ENCODE measurements at places on chromosomes 5 and 9.
A peak's percentile ranks its signal among the peaks of the same experiment; 100 is the strongest.

- no peak for DNase-seq
Observed at GRCh38 chr5:166596043-166596442, 1695.4 kb upstream of the WWC1 start.

GRCh38 chr5:177303121-177303924, at the start of the genes PRELID1 and RAB24:
Gene PRELID1, plus strand, starts transcription at chr5:177303799. Its CDS starts 187 bp downstream, at chr5:177303986.
Gene RAB24, minus strand, starts transcription at chr5:177303719. Its CDS starts 431 bp downstream, at chr5:177303288.
- DNase-seq, result peak; percentile 42

DNA sequence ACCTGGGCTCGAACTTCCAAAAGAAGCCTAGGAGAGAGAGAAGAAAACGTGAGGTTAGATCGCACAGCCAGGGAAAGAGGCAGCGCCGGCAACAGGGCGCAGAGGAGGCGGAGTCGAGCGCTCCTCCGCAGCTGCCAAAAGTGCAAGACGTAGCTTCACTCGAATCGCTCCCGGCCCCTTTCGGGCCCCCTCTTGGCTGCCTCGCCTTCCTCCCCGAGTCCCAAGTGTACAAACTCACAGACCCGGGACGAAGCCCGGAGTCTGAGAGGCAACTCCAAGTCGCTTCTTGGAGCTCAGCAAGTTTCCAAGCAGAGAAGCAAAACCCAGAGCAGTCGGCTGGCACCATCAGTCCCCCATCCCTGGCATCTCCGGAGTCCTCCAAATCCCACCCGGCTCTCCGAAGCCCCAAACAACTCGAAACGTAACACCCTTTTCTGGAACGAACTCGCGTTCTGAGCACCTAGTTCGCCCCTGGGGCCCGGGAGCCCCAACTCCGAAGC, 1.2 kb downstream of the MIER3 start:
- peak; percentile 32 for DNase-seq

- peak; percentile 53 for DNase-seq
Observed at GRCh38 chr5:169803077-169803981, 166.3 kb downstream of the DOCK2 start.

DNA sequence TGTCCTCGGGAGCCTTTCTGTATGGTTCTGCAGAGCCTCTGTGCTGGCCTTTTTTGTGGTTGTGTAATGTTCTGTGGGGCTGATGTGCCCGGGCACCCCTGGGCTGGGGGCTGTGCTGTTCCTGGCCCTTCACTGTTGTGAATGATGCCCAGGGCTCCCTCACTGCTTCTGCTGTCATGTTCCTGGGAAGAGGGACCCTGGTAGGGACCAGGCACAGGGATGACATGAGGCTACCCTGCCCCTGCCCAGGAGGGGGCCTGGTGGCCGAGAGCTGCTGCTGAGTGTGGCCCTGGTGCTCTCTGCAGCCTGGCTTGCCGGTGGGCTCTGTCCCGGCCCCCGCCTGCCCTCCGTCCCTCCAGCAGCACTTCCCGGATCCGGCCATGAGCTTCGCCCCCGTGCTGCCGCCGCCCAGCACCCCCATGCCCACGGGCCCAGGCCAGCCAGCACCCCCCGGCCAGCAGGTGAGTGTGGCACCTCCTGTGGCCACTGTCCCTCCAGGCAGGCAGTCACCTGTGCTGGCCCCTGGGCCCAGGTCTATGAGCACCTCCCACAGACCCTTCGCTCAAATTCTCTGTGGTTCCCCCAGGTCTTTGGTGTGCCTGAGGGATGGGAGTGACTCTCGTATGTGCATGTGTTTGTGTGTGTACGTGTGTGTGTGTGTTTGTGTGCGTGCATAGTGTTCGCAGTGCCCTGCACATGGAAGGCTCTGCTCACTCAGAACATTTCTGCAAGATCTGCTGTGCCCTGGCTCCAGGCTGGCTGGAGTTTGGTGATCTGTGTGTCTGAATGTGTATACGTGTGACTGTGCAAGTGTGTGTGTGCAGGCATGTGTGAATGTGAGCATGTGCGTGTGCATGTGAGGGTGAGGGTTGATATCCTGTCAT, 72.3 kb downstream of the WNK2 start:
- DNase-seq, result no peak

DNA sequence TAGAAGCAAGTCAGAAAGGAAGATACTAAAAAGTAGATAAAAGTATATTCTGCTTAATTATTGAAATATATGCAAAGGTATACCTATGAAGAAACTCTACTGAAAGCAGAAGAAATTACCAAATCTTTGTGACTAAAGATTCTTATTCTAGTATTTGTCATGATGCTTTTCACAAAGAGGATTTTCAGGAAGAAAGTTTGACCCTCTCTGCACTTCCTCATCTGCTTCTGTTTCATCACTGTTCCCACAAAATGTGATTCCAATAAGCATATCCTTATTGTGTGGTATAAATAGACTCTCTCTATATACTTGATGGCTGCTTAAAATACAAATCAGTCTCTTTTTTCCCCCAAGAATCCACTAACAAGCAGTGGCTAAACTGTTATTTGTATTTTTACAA, 2139.6 kb upstream of the ACO1 start:
- DNase-seq, result no peak

GRCh38 chr5:17426104-17426749, 71.8 kb upstream of the TAF11L2 start:
- no peak for DNase-seq

DNA sequence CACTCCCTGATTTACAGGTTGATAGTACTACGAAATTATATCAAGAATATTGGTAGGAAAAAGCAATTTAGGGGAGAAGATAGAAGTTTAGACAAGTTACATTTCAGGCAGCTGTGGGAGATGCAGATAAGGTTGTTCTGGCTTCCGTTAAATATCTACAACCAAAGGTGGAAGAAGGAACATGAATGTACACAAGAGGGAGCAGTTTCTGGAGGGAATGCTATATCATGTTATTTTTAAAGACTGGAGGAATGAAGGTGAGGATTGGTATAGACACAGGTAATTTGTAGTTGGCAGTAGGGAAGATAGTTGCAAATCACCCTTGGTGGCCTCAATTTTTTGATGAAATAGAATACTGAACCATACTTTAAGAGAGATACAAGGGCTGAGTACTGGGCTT, 187.3 kb upstream of the NMUR2 start:
- DNase-seq, result no peak

DNA sequence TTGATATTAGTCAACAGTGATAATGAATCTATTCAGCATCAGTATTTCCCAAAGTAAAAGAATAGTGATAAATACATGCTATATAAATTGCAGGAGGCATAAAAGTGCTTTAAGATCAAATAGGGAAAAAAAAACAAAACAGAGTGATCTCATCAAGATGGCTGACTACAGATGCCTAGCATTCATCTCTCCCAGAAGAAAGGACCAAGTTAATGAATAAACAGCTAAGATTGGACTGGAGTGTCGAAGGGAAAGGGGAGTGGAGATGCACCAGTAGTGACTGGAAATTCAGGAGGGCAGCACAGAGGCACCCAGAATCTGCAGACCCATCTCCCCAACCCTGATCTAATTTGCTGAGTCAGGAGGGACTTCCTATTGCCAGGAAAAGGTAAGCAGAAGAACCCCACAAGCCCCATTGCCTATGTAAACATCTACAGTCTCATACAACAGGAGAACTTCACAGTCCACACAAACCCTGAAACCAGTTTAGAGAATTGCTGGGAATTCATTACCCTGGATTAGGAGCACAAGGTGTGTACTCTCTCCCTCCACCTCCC, 699.4 kb downstream of the PTPRD start:
- DNase-seq, result no peak

DNA sequence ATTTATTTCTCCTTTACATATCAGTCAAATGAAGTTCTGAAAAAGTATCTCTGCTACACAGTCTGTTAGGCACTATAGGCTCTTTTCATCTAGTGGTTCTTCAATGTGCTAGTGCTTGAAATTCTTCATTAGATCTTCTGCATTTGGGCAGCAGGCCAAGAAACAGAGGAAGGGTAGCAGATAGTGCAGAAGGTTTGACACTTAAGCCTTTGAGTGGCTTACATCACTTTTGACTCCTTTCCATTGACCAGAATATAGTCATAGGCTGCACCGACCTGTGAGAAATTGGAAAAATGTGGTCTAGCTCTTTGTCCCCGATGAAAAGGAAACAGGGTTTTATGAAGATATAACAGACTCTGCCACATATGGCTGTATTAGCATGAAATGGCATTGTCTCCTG, 459.5 kb upstream of the PTGER4 start:
- no peak for DNase-seq

DNA sequence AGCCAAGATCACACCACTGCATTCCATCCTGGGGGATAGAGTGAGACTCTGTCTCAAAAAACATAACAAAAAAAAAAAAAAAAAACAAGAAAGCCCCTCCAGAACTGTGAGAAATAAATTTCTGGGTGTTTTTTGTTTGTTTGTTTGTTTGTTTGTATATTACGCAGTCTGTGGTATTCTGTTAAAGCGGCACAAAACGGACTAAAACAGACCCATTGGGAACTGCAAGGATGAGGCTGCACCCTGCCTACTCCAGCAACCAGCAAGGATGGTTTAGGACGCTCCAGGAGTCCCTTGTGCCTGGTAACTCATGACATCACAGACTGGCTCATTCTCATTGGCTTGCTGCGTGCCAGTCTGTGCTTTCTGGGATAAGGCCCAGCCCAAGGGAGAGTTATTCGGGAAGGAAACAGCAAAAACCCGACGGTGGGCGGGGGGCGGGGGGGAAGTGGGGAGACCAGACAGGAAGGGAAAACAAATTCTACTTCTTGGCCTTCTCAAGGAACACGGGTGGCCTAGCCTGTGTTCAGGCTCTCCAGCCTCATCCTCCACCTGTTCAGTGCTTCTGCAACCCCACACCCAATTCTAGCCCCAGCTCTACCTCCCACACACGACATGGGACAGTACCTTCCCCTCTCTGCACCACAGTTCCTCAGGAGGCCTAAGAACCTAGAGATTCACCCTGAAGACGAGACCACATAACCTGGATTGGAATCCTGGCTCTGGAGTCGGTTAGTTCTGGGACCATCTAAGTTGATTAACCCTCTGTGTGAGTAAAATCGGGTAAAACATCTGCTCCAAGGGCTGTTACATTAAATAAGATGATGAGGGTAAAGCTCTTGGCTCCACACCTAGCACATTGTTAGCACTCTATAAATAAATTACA, 2.8 kb downstream of the CD74 start:
- DNase-seq, result peak; percentile 78

- no peak for DNase-seq
Observed at GRCh38 chr9:130157079-130157478, 15.1 kb upstream of the NCS1 start.

DNA sequence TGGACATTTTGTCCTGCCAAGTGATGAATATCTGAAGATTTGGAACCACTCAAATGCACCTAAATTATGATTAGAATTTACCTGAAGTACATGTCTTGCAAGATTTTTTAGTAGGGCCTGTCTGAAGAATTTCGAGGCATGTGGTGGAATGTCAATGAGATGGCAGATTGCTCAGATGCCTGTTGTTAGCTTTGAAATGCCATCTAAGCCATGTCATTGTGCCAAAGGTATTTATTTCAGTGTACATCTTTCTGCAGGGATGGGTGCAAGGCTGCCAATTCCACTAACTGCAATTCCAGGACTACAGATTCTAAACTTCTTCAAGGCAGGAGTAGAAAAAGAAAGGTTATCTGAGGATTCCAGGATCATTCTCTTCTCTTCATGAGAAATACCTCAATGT, 9.1 kb upstream of the GNAQ start:
- DNase-seq, result no peak
